Progenitor cell of endocrine pancreas (in vitro differentiated cells): ENCODE measurements at places on chromosomes 13 and 19. TPM values are rescaled to one million over a fixed set of nuclear protein-coding genes. Genes with fewer than 3 reads are reported as not detected.

DNA sequence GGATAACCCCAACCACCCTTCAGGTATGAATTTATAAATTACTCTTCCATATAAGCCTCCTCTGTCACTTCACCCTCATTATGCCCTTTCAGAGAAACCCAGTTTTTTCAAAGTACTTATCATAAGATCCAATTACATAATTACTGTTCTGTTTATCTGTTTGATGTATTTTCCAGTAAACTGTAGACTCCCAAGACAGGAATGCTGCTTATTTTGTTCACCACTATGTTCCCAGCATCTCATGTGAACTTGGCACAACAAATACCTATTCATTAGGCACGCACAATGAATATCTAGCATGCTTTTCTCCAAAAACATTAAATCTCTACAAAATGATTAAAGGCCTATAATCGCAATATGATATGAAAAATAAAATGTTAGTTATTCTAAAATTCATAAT is 13.2 kb downstream of the ENOX1 start:
- no peak for DNase-seq
- no peaks in the 10 kb centered on the region for H3K36me3 ChIP-seq
- no peak overlapping the region for H3K27ac ChIP-seq
- H3K27me3 ChIP-seq = no peaks in the 10 kb centered on the region
- no peak overlapping the region for H3K4me3 ChIP-seq

DNA sequence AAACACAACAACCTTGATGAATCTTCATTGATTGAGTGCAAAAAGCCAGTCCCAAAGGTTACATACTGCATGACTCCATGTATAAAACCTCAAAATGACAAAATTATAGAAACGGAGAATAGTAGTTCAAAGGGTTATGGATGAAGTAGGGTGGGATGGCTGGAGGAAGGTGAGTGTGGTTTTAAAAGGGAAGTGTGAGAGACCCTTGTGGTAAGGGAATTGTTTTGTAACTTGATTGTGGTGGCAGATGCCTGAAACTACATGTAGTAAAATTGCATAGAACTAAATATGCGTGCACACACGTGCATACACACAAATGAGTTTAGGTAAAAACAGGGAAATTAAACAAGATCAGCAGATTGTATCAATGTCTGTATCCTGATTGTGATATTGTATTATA is 340.7 kb downstream of the MTUS2 start:
- no peak overlapping the region for H3K27ac ChIP-seq
- no peak for DNase-seq
- no peaks in the 10 kb centered on the region for H3K27me3 ChIP-seq
- no peaks in the 10 kb centered on the region for H3K4me1 ChIP-seq
- H3K4me3 ChIP-seq = no peak overlapping the region
- H3K36me3 ChIP-seq = no peaks in the 10 kb centered on the region

DNA sequence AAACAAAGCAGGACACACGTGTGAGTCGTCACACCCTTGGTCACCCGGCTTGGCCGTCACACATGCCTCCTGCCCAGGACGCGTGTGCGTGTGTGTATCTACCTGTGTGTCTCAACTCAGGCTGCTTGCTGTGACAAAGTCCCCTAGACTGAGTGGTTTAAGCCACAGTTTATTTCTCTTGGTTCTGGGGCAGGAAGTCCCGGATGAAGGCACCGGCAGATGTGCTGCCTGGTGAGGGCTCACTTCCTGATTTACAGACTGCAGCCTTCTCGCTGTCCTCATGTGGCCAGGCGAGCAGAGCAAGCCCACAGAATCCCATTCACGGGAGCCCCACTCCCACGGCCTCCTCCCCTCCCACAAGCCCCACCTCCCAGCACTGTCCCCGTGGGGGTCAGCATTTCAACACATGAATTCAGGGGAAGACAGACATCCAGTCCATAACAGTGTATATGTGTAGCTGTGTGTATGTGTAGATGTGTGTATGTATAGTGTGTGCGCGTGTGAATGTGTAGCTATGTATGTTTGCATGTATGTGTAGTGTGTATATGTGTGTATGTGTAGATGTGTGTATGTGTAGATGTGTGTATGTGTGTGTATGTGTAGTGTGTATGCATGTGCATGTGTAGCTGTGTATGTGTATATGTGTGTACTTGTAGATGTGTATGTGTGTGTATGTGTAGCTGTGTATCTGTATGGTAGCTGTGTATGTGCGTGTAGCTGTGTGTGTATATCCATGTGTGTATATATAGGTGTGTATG is 51.5 kb downstream of the MCF2L start:
- H3K27ac ChIP-seq = no peak overlapping the region
- H3K4me3 ChIP-seq = no peak overlapping the region
- peaks cover 14% of the 10 kb centered on the region for H3K4me1 ChIP-seq
- DNase-seq = no peak
- H3K27me3 ChIP-seq = peaks cover 9% of the 10 kb centered on the region

- no peak for DNase-seq
- no peak overlapping the region for H3K4me3 ChIP-seq
- H3K4me1 ChIP-seq = peaks cover 6% of the 10 kb centered on the region
- H3K27me3 ChIP-seq = no peaks in the 10 kb centered on the region
- no peak overlapping the region for H3K27ac ChIP-seq
These were observed 11.4 kb upstream of the CD22 start for GRCh38 chr19:35317464-35318043.

DNA sequence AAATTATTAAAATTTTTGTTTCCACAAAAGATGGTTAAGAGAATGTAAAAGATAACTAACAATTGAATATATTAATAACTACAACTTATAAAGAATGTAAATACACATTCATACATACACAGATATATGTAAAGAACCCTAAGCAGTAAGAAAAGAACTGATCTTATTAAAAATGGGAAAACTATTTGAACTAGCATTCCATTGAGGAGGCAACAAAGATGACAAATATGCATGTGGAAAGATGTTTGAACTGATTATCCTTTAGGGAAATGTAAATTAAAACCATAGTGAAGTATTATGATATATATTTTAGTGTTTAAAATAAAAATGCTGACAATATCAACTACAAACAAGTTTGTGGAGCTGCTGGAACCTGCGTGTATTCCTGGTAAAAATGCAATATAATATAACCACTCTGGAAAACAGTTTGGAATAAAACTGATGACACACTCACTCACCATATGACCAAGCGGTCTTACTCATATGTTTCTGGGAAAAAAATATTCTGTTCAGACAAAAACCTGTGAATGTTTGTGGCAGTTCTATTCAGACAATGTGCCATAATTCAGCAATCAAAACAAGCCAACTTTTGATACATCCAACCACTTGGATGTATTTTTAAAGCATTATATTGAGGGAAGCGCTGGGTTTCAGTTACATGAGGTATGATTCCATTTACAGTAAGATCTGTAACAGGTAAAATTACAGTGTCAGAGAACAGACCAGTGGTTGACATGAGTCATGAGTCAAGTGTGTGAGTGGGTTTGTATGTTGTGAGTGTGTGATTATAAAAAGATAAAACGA is 694.4 kb upstream of the SLITRK5 start:
- peaks cover 1% of the 10 kb centered on the region for H3K4me1 ChIP-seq
- DNase-seq = no peak

DNA sequence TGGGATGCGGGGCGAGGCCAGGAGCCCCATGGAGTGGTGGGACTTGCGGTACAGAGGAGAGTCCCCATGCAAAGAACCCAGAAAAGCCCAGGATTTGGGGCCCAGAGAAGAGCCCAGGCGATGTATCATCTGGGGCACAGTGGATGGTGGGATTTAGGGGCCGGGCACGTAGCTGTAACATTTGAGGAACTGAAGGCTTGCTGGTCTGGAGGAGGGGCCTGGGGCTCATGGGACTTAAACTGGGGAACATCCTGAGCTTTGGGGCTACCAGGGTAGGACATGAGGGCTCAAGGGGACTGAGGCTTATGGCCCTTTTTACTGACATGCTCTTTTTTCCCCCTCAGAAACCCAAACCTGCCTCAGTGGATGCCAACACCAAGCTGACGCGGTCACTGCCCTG is 13.5 kb downstream of the MED25 start:
- no peak overlapping the region for H3K4me3 ChIP-seq
- H3K4me1 ChIP-seq = no peaks in the 10 kb centered on the region
- H3K27me3 ChIP-seq = no peaks in the 10 kb centered on the region
- peaks cover 10% of the 10 kb centered on the region for H3K36me3 ChIP-seq
- no peak for DNase-seq

- H3K4me1 ChIP-seq = peaks cover 17% of the 10 kb centered on the region
- no peak overlapping the region for H3K4me3 ChIP-seq
- peak overlapping the region; percentile 9 for H3K27ac ChIP-seq
- H3K36me3 ChIP-seq = peaks cover 7% of the 10 kb centered on the region
- H3K27me3 ChIP-seq = no peaks in the 10 kb centered on the region
These were observed 31.7 kb downstream of the ARHGAP35 start for GRCh38 chr19:46892252-46893179.

The KIR3DL1 gene
- total RNA-seq = not detected in 2 replicates

The WDR87 gene
- total RNA-seq = 0.02 TPM in 1 of 2 replicates, not detected in the other

The PPP1R15A gene
- total RNA-seq = 44.5 and 48.9 TPM in 2 replicates

DNA sequence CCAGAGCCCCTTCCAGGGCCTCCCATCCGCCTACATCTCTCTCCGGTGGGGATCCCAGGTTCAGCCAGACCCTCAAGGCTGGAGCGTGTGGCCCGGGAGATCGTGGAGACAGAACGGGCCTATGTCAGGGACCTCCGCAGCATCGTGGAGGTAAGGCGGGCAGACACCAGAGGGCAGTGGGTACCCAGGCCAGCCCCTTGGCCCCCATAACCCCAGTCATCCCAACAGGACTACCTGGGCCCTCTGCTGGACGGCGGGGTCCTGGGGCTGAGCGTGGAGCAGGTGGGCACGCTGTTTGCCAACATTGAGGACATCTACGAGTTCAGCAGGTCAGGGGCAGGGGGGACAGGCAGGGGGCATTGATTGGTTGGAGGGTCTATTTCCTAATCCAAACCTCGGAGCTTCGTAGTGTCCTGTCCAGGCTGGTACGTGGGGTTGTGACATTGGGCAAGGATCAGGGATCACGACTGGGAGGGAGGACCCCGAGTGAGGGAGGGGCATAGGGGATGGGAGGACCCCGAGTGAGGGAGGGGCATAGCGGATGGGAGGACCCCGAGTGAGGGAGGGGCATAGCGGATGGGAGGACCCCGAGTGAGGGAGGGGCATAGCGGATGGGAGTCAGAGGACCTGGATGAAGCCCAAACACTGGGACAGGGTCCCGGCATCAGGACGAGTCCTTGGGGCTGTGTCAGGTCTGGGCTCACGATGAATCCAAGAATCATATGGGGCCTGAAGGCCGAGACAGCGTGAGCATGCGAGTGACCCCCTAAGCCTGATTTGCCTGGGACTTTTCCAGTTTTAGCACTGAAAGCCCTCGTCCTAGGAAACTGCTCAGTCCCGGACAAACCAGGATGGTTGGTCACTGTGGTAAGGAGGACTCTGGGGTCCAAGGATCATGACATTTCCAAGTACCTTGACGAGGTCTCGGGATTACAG is 2.9 kb downstream of the PLEKHG2 start:
- H3K36me3 ChIP-seq = peaks cover 4% of the 10 kb centered on the region
- H3K27me3 ChIP-seq = no peaks in the 10 kb centered on the region
- no peak for DNase-seq
- peaks cover 33% of the 10 kb centered on the region for H3K4me1 ChIP-seq
- no peak overlapping the region for H3K27ac ChIP-seq
